Activated CD4-positive, alpha-beta T cell treated with anti-CD3 and anti-CD28 coated beads, Interleukin-10, Interleukin-2, amounts not matched to agents 100 ng/mL and 50 ng/mL, durations not matched to agents 16 hours and 8 hours (primary cell): ENCODE measurements at places on chromosomes 1 and 21.

DNA sequence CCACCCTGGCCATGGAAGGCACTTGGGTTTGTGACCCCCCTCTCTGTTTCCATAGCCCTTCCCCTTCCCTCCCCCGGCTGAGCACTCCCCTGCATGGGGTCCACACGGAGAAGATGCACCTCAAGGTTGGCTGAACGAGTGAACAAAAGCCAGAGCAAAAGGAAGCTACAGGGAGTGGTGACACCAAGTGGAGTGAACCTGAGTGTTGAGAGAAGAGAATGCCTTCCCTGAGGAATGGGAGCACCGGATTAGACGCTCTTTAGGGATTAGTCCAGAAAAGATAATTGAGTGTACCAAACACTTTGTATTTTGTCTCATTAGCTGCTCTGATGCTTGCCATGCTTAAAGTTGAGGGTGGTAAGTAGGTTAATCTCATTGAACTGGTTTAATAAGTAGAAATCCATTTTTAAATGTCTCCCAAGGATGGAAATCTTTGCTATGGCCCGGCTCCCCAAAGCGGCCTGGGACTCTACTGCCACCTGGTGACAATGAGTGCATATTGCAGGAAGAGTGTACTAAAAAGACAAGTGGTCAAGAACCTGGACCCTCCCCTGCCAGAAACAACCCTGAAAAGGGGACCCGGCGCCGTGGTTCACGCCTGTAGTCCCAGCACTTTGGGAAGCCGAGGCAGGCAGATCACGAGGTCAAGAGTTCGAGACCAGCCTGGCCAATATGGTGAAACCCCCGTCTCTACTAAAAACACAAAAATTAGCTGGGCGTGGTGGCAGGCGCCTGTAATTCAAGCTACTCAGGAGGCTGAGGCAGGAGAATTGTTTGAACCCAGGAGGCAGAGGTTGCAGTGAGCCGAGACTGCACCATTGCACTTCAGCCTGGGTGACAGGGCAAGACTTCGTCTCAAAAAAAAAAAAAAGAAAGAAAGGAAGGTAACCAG is 150.6 kb upstream of the ZC3H12A start:
- peak; percentile 47 for DNase-seq

DNA sequence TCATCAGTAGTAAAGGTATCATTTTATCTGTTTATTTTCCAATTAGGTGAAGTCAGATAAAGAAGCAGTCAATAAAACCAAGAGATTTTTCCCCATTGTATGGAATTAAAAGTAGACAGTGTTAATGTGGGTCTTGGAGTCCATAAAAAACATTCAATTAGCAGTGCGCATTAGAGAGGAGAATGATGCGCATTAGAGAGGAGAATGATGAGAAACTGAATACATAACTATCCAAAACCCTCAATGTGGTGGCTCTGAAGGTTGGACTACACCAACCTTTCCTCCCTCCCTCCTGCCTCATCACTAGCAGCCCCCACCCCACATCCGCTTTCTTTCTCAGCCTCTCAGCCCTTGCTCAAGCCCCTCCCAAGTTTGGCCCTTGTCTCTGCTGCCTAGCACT is 99.5 kb downstream of the DAB1 start:
- DNase-seq = no peak

GRCh38 chr1:159140474-159140873 is 30.9 kb upstream of the CADM3 start:
- no peak for DNase-seq

DNA sequence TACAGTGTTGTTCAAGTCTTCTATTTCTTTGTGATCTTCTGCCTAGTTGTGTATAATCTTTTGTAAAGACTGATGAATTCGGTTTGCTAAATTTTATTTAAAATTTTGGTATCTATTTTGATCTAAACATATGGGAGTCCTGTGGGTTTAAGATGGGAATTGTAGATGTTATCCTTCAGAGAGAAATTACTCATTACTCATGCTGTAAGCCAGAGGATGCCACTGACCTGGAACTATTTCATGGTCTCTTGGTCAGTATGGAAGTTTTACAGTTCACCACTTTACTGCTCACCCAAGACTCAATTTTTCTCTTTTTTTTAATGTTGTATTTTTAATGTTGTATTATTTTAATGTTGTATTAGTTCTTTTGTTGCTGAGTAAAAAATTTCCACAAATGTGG is 138.6 kb upstream of the B3GALT2 start:
- no peak for DNase-seq
